Stimulated activated CD4-positive, alpha-beta T cell treated with anti-CD3 and anti-CD28 coated beads, TNF-alpha, amount 100 ng/mL, for 48 hours (primary cell): ENCODE measurements at places on chromosomes 3 and 15.
A peak's percentile ranks its signal among the peaks of the same experiment; 100 is the strongest.

DNA sequence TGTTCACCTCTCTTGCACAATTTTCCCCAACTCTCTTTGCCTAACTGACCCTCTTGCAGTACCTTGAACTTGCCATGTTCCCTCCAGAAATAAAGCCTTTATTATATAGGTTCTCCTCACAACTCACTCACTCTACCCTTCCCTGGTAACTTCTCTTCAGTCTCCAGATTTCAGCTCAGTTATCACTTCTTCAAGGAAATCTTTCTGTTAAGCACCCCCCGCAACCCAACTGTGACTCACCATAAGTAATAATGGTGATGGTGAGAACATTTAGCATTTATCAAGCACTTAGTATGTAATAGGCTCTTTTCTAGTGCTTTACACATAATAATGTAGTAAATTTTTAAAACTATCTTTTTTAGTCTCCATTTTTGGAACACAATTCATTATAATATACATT, 8.1 kb upstream of the OR5K1 start:
- DNase-seq = no peak

DNA sequence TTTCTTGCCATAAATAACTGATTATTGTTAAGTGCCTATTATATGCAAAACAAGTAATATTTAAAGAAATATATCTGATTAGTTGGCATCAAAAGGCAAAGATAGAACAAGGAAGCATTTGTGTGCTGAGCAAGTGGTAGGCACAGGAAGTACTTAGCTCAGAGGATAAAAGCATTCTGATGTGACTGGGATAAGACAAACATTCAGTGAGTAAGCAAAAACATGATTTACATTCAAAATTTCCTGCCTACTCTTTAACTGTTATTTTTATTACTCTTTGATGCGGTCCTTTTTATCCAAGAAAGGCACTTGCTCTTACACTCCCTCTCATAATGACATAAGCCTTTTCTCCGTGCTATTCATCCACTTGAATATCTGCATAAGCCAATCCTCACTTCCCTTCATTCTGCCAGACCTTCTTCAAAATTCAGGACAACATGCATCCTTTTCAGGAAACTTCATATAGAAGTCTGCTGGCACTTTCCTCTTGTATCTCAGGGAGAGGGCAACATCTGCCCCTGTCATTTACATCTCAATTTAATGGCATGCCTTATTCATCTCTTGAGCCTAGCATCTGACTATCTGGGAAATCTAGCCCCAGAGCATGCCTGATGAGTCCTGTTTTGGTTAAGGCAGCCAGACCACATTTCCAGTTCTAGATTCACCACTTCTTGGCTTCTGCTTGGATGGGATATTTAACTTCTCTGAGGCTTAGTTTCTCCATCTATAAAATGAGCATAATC, 478.2 kb upstream of the ROBO2 start:
- no peak for DNase-seq

- peak; percentile 59 for DNase-seq
These were observed 135.1 kb upstream of the RASGRP1 start for GRCh38 chr15:38699633-38700230.

DNA sequence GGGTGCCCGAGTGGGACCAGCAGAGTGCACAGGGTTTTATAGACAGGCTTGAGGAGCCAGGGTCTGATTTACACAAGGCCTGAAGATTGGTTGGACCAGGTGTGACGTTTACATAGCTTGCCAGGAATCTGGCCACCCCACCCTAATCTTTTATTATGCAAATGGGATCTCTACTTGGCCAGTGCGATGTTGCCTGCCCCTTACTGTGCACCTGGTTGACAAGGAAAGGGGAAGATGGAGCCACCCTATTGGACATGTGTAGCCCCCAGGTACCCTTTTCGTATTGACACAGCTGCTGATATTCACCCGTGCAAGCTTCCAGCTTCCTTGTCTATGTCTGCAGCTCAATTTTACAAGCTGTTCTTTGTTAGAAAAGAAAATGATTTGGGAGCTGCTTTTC, 132.0 kb downstream of the ARNT2 start:
- DNase-seq = no peak

- no peak for DNase-seq
These were observed 8.1 kb upstream of the LRRK1 start for GRCh38 chr15:100911086-100911485.

GRCh38 chr15:56473017-56473416, 8.1 kb upstream of the MNS1 start:
- DNase-seq = no peak

DNA sequence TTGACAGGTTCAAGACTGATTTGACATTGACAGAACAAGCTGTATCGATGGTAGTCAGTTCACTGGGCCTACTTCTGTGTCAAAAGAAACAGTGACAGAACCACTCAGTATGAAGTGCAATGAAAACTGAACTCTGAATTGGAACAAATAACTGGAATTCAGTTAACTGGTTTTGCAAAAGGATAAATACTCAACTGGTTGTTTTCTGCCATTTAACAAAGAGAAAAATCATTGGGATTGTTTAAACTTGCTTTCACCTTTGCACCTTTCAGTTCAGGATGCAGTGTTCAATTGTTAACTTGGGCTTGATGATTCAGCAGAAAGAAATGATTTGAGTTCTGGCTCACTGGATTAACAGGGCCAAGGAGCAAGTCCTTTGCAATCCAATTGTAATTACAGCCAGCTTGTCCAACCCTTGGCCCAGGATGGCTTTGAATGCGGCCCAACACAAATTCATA, 4.9 kb downstream of the BTD start:
- no peak for DNase-seq

- DNase-seq = no peak
These were observed 23.6 kb downstream of the PLEKHO2 start for GRCh38 chr15:64865126-64865997.

DNA sequence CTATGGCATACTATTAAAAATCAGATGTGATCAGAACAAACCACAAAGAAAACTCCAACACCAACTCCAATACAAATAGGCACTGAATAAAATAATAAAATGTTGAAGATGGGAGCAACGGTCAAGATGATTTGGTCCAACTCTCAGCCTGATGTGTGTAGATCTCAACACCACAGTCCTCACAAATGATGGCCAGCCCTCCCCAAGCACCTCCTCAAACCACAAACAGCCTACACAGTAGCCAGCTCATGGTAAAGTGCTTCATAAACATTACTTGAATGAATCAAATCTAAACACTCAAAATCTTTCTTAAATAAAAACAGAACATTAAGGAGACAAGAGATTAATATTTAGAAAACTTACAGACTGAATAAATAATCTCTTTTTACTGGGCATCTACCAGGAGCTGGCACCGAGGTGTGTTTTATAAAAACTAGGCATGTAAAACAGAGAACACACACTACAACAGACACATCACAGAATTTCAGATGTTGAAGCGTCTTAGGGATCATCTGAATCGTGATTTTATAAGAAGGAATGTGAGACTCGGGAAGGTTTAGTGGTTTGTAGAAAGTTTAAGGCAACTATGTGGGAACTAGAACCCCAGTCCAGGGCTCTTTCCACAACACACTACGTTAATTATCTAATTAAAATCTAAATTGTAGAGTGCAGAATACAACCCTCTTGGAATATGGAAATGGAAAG, 102.4 kb downstream of the MYLK start:
- no peak for DNase-seq

DNA sequence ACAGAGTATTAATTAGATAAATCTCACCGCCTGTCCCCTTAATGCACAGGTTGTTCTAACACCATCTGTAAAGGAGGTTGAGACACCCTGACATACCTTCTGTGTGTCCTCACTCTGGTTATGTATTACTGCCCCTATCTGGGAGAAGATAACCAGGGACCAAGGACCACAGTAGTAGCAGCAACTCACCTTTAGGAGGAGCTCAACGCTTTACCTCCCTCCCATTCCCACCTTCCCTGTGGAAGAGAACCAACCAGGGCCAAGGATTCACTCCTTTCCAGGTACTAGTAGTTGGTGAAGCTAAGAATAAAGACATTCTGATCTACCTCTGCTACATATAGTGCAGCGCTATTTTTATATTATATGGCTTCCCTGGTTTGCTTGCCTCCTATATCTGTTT, 232.6 kb downstream of the MEX3B start:
- no peak for DNase-seq

- no peak for DNase-seq
These were observed 42.7 kb downstream of the HDGFL3 start for GRCh38 chr15:83164771-83165404.

DNA sequence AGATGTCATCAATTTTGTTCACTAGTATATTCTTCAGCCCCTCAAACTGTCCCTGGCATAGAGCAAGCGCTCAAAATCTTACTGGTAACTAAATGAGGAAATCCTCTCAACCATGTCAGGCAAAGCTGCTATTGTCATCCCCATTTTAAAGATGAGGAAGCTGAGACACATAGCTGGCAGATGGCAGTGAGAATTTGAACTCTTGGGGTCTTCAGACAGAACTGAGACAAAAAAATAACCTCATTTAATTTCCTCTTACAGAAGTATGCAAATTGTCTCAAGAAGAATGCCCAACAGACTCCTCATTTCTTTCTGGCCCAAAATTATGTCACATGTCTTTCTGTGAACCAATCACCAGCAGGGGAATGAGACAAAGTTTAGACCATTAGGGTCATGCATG, 40.2 kb upstream of the LYZL4 start:
- no peak for DNase-seq

- no peak for DNase-seq
These were observed 26.1 kb downstream of the RPL39L start for GRCh38 chr3:187112934-187113793.

- no peak for DNase-seq
These were observed 857.3 kb downstream of the NAALADL2 start for GRCh38 chr3:175716446-175716845.

DNA sequence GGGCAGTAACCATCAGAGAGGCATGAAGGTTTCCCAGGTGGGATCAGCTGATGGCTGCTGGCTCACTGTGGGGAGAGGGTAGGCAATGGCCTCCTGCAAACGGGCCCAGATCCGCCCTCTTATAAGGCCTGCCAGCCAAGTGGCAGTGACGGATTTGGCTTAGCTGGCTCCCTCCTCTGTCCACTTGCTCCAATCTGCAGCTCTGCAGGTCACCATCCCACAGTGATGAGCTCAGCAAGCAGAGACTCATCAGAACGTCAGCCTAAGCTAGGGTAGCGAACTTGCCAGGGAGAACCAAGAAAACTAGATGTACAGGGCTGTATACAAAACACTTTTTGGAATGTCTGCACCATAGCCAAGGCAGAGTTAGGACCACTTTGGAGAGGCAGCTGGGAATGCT, 62.8 kb upstream of the DCLK3 start:
- DNase-seq = no peak

DNA sequence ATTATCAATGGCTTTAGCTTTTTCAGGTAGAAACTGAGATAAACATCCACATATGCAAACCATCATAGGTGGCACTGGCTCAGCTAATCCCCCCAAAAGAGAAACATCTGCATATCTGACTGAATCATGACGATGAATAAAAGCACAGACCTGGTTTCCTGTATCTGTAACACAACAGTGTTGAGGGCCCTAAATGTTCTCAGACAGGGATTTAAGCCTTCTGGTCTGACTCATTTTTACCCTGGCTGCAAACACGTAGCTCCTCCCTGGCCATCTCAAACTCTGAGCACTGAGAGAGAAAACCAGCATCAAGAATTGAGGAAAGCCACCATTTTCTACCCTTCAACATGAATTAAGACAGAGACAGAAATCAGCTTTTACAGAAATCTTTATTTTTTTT, 35.2 kb downstream of the GLB1 start:
- DNase-seq = no peak

DNA sequence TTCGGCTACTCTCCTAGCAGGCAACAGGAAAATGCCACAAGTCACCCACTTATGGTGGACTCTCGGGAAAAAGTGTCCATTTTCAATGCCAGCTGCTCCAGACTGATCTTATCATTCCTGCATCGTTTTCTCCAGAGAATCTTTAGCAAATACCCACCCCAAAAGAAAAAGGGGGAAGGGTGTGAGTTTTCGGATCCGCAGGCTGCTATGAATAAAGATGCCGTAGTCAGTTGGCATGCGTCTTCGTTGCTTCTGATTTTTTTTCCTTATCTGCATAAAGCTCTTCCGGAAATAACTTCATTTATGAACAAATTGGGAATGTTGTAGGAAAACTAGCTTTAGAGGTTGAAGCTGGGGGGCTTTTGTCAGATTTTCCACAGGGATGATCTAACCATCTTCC, 22.4 kb upstream of the VILL start:
- DNase-seq = no peak

GRCh38 chr3:56321892-56322291, 146.4 kb downstream of the ERC2 start:
- DNase-seq = no peak

- no peak for DNase-seq
These were observed 15.1 kb downstream of the XXYLT1 start for GRCh38 chr3:195255571-195256501.

GRCh38 chr3:55634345-55634744, 147.2 kb upstream of the WNT5A start:
- DNase-seq = no peak

DNA sequence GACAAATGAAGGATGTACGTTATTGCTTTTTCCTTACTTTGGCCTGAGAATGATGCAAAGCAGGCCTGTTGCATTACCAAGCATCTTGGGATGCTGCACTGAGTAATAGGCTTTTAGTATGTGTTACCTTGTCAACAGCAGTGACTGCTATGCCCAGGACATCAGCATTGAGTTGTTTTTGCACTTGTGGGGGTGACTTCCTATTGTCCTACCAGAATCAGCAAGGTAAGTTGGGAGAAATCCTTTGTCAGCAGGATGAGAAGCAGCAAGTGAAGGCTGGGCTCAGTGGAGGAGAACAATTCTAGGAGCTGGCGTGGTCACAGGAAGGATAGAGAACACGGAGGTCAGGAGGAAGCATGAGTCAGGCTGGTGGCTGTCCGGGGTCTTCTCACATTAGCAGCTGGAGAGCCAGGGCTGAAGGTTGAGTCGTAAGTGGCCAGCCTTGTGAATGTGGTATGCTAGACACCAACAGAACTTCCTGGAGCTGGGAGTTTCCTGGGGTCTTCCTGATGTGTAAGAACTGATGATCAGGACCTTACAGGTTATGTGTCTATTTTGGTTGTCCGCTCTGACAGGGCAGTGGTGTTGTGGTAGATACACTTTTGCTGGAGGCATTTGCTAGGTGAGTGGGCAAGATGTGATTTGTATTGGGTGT, 142.7 kb downstream of the FNDC3B start:
- DNase-seq = no peak

DNA sequence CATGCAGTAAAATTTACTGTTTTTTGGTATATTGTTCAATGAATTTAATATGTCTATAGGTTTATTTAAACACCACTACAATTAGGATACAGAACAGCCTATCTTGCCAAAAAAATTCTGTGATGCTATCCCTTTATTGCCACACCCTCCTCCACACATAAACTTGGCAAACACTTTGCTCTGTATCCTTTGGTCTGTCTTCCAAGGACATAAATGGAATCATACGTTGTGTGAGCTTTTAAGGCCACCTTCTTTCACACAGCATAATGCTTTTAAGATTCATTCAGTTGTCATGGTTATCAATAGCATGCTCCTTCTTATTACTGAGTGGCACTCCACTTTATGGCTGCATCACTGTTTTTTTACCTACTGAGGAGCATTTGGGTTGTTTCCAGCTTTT, 71.5 kb downstream of the CERS3 start:
- DNase-seq = no peak

GRCh38 chr3:81863756-81864155, 102.3 kb upstream of the GBE1 start:
- DNase-seq = no peak

- DNase-seq = no peak
These were observed 25.4 kb upstream of the MRPS22 start for GRCh38 chr3:139318431-139318816.

- no peak for DNase-seq
These were observed 168.8 kb downstream of the DCLK3 start for GRCh38 chr3:36595511-36595910.
